Epithelial cell of proximal tubule (primary cell): ENCODE measurements at places on chromosomes 11 and 22. TPM values are rescaled to one million over a fixed set of nuclear protein-coding genes. Genes with fewer than 3 reads are reported as not detected.

DNA sequence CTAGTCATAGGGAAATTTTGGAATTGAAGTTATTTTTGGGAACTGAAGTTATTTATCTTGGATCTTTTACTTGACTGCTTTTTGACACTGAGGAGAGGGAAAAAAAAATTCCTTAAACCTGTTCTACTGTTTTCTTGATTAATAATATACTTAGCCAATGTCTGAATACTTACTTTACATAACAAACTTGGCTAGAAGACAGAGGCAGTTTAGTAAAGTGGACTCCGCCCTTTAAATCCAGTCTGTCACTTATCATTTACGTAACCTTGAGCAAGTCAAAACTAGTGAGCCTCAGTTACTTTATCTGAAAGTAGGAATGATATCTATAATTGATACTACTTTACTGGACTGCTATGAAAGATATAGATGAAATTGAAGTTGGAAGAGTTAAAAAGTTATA, 19.5 kb downstream of the CTSC start:
- peak; percentile 26 for DNase-seq

DNA sequence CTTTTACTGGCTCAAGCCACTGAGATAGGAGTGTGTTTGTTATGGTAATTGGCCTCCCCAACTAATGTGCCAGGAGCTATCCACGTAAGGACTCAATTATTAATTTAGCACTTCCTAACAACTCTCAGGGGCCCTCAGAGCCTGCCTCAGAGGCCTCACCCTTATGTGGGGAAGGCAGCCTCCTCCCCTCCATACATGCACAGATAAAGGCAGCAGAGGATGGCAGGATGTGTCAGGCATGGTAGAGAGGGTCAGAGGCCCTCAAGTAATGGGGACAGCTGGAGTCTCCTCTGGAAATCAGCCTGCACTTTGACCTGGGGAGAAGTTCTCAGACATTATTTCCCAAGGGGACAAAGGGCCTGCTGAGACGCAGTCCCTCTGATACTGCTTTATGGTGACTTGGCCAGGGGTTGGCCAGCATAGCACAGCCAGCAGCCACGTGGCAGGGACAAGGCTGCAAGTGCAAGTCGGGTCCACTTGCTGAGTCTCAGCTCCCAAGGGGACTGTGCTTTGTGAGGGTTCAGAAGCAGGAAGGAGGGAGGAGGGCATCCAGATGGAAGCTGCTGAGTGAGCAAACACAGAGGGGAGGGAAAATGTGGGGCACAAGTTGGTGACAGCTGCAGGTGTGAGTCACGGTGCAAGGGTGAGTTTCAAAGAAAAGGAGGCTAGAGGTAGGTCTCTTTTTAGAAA, 17.0 kb downstream of the MOGAT2 start:
- no peak for DNase-seq

DNA sequence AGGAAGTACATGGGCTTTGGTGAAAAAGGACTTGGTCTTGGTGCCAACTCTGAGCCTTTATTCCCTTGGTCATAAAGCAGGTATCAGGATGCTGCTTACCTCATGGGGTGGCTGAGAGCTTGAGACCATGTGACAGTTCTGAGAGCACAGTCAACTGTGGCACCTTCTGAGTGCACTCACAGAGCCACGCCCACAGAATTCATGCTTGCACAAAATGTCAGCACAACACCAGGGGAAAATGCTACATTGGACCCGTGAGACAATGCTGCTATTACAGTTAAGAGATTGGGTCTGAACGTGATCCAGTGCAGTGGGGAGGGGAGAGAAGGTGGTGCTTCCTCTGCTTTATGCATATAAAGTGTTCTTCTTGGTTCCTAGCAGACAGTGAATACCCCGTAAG, 79.5 kb upstream of the SPON1 start:
- no peak for DNase-seq

- DNase-seq: no peak
Observed at GRCh38 chr11:124737638-124738305, 2.0 kb upstream of the NRGN start.

DNA sequence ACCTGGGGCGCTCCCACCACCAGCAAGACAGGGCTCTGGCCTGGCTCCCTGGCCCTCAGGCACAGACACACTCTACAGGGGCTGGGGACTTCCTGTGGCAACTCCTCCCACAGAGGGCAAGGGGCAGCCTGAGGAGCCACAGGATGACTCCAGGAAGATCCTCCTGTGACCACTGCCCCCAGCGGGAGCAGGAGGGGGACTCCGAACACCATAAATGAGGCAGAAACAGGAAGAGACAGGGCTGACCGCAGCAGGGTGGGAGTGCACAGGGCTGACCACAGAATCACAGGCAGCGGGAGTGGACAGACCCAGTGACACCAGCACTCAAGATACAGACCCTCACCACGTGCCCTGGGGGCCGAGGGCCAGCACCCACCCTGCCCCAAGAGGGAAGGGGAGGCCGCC, 10.8 kb downstream of the ARAP1 start:
- no peak for DNase-seq

GRCh38 chr11:45324459-45324858, 38.3 kb upstream of the SYT13 start:
- DNase-seq: no peak

DNA sequence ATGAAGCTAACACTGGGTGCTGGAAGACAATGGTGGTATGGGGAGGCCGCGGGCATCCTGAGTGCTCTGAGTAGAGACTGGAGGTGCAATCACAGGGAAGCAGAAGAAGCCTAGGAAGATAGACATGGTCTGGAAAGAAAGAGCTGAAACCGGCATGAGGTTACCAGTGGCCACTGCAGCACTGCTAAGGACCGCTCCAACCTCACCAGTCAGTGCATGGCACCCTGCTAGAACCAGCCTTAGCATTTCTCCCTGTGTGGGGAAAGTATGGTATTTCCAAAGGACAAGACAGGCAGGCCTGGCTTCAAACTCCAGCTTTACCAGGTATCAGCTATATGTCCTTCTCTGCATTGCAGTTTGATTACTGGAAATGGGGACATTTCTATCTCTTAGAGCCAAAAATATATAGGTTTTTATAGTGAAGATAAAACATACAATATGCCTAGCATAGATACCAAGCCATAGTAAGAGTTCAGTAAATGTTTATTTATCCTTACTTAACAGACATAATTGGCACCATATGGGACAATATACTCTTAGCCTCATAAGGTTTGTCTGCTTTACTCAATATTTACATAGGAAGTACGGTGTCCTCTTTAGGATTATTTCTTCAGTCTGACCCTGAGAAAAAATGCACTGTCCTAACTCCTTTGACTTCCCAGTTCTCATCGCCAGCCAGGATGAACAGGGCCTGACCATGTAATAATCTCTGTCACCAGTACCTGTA, 231.1 kb downstream of the TENM4 start:
- DNase-seq: no peak

Gene SCGB1C1
- not detected in 2 replicates for total RNA-seq

DNA sequence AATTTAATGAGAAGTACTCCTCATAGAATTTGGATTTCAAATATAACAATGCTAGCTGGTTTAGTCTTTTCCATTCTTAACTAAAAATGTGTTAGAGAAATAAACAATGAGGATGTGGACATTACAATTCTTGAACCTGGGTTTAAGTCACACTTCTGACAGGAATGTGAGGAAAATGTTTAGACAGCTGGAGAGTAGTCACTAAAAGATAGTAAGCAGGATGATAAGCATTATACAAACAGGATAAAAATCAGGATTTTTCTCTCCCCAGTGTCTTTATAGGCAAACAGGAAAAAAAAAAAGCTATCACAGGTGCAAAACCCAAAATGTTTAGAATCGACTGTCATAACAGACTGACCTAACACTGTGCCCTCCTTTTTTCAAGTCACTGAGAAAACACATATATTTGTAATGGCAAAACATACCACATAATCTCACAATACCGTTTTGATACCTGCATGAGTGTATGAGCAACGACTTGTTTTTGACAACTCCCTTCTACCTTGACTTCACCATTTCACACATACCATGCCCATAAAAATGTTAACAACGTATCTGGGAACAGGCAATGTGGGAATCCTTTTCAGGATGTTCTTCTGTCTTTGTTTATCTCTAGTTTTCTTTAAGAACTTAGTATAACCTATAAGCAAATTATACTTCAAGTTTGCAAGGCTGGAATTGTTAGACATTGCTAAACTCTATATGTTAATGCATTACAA, 242.0 kb downstream of the SBF2 start:
- no peak for DNase-seq

DNA sequence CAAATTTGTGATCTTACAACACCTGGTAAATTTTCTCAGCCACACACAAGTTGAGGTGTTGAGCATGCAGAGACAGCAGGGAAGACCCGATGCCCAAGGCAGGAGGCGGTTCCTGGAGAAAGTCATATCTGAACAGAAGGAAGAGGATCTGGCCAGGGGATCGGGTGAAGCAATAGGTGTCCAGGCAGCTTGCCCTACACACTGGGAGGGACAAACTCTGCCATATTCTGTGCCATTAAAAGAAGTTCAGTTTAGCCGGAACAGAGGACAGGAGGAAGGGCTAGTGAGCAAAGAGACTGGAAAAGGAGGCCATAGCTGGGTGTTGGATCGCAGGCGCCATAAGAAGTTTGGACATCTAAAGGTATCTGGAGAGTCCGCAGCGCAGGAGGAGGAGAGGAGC, 76.5 kb downstream of the TMPRSS5 start:
- no peak for DNase-seq

Gene NAALADL1
- total RNA-seq: 14.7 and 27.9 TPM in 2 replicates

Gene PATE2
- total RNA-seq: 0.07 TPM in 1 of 2 replicates, not detected in the other

- no peak for DNase-seq
Observed at GRCh38 chr11:130808541-130808940, 107.7 kb downstream of the SNX19 start.

- no peak for DNase-seq
Observed at GRCh38 chr11:88626216-88626615, 288.7 kb upstream of the CTSC start.

GRCh38 chr11:2309251-2310072, 7.6 kb downstream of the TSPAN32 start:
- DNase-seq: no peak

DNA sequence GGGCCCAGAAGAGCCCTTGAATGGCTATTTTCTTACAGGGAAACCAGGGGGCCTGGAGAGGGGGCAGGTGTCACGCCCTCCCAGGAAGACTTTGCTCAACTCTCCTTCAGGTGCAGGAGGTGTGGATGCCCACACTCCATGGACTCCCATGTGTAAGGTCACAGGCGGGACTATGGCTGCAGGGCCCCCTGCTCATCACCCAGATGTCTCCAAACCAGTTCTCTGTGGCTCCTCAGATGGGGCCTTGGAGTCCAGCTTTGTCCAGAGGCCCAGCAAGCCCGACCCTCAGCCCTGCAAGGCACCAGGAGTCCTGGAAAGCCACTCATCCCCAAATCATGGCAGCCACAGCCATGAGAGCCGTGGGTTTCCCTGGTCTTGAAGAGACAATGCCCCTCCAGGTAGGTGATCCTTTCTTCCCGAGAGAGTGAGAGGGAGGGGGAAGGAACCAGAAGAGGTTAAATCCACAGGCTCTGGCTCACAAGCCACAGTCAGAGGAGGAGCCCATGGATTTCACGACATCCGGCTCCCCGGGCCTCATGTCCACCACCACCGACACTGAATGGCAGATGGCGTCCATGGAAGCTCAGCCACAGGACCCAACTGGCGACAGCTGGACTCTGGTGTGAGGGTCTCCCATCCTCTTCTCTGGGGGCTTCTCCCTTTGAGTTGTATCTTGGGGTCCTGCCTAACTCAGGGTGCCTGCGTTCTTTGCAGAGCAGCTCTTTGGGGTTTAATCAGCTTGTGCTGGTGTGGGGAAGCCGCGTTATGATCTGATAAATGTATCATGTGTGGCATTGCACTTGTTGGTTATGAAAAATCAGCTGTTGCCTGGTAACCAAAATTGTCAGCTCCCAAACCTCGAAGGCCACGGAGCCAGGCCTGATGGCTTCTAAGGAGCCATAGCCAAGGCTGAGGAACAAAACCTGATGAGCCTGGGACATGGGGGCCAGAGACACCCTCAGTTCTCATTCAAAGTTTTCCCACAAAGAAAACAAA, 620.4 kb downstream of the BRD1 start:
- DNase-seq: no peak

- DNase-seq: no peak
Observed at GRCh38 chr11:33575311-33575710, 125.3 kb downstream of the C11orf91 start.

DNA sequence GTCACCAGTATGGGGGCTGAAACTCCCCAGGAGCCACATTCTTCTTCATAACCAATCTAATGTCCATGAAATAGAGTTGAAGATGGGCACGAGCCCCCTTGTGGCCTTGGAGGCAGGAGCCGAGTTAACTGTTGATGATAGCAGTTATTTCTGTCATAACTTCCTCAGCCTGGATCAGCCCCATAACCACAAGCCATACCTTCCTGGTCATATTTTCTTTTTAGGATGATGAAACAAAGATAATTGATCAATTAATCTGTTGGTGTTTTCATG, 65.0 kb upstream of the TTC12 start:
- DNase-seq: no peak

Gene SVIP
- total RNA-seq: 13.0 and 14.8 TPM in 2 replicates

Gene SLC22A25
- not detected in 2 replicates for total RNA-seq

Gene DSCAML1
- total RNA-seq: 0.29 and 4.0 TPM in 2 replicates

GRCh38 chr22:35703861-35704584, 13.6 kb upstream of the APOL5 start:
- DNase-seq: no peak

- peak; percentile 9 for DNase-seq
Observed at GRCh38 chr11:81644239-81644840, 1089.3 kb downstream of the FAM181B start.

Gene IL17RA
- 9.2 and 10.4 TPM in 2 replicates for total RNA-seq

Gene THY1
- total RNA-seq: 6.4 and 9.0 TPM in 2 replicates

Gene RASSF10
- 1.6 and 3.0 TPM in 2 replicates for total RNA-seq

DNA sequence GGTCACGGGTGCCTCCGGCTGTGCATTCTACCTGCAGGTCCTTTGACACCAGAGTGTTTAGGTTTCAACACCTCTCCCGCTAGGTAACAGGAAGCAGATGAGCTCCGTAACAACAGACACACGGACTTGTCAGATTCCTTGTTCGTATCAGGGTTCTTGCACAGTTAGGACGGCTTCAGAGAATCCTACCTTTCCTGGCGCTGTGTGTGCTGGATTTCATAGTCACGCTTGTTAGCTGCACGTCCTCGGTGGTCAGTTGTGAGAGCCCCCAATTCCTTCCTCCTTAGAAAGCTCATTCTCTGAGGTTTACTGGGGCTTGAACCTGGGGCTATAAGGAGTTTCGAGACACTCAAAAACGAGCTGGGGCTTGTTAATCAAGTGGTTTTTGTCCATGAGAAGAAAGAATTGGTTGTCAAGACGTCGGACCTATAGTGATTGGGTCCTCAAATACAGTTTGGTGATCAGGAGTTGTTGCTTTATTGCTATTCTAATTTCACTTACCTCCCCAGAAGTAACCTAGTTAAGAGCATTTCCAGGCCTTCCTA, 664 bp downstream of the DDB2 start:
- no peak for DNase-seq
